ENCODE measurements at places on chromosomes 3 and 15.

GRCh38 chr3:57939775-57940174 is 68.4 kb upstream of the FLNB start:
- no peak for DNase-seq

- no peak for DNase-seq
Measured at GRCh38 chr3:86792316-86792715, 198.6 kb downstream of the VGLL3 start.

GRCh38 chr3:192915304-192915703 is 2.4 kb downstream of the MB21D2 start:
- DNase-seq = no peak

- DNase-seq = no peak
Measured at GRCh38 chr3:14806641-14807263, 12.0 kb upstream of the FGD5 start.

GRCh38 chr3:142808103-142808917 is 80.6 kb downstream of the PCOLCE2 start:
- DNase-seq = no peak

GRCh38 chr3:101124125-101124524 is 130.9 kb upstream of the ABI3BP start:
- DNase-seq = no peak

DNA sequence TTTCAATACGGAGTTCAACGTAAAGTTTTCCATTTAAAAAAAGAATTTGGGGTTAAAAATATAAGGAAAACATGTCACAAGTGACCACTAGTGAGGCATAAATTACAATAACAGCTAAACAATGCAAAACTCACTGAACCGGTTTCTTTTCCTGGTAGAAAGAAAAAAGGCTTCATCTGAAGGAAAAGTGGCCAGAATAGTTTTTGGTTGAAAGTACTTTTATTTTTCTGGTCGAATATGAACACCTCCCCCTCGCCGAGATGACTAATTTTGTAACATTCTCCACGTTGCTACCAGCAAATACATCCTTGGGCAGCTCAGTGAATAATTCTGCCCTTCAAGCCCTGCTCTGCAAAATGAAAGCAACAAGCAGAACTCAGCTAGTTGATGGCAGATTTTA is 3.9 kb upstream of the SRGAP3 start:
- DNase-seq = no peak

GRCh38 chr3:196697270-196697669 is 14.8 kb downstream of the CEP19 start:
- no peak for DNase-seq

Data from mucosa of gallbladder (tissue), 1 donor.